Glutamatergic neuron (in vitro differentiated cells): ENCODE measurements at places on chromosomes 13 and 19. TPM values are rescaled to one million over a fixed set of nuclear protein-coding genes. Genes with fewer than 3 reads are reported as not detected.

Gene RNF113B
- not detected for total RNA-seq

Gene SOX1
- total RNA-seq = 0.76 TPM

Gene LHB
- total RNA-seq = not detected

Gene LILRA1
- total RNA-seq = not detected

Gene KLHL1
- not detected for total RNA-seq

Gene GSX1
- not detected for total RNA-seq

DNA sequence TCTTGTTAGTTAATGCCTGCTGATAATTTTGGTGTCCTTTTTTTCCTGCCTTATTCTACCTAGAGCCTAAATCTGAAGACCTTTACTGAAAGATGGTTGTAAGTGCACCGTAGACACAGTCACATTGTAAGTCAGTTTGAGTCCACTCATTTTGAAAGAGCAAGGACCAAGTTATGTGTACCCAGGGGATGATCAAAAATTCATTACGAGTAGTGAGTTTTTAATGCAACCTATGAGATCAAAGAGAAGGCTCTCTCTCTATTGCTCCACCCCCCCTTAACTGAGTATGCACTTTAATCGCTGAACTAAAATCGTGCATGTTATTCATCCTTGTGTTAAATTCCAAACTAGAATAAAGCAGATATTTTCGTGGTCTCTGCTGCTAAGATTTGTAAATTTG, 1.8 kb downstream of the RAP2A start:
- H3K27ac ChIP-seq = no peak overlapping the region
- no peaks in the 10 kb centered on the region for H3K36me3 ChIP-seq
- peaks cover 9% of the 10 kb centered on the region for H3K27me3 ChIP-seq
- H3K4me3 ChIP-seq = peak overlapping the region; percentile 99
- no peak for DNase-seq

DNA sequence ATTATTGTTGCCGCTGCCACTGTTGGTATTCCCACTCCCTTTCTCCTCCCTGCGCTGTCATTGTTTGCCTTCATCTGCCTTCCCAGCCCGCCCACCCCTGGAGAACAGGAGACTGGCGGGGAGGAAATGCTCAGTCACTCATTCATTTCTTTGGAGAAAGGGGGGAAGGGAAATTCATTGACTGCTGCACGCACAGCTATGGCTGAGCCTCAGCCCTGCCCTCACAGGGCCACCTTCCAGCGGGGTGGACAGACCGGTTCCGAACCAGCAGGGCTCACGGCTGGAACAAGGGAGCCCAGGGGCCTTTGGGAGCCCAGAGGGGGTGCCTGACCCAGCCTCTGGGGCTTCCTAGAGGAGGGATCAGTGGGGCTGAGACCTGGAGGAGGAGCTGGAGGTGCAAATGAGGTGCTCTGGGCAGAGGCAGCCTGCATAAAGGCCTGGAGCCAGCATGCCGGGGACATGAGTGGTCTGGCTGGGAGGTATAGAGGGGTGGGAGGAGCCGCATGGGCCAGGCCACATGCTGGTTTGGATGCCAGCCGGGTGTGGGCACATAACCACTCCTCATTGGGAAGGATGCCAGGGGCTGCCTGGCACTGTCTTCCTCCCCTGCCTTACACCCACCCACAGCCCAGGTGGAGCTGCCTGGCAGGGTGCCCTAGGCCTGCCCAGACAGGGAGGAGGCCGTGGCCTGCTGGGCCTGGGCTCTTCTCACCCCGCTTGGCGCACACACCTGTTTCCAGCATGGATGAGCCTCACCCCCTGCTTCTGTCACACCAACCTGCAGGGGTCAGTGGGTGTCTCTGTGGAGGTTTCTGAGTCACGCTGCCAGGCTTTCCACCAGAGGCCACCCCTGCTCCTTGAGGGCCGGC, 26.8 kb downstream of the PPP5C start:
- peak overlapping the region; percentile 43 for H3K27ac ChIP-seq
- peaks cover 17% of the 10 kb centered on the region for H3K4me1 ChIP-seq
- H3K36me3 ChIP-seq = no peaks in the 10 kb centered on the region
- no peak overlapping the region for H3K4me3 ChIP-seq

GRCh38 chr19:48271531-48272151, 1.8 kb downstream of the ZNF114 start:
- DNase-seq = peak; percentile 59
- H3K36me3 ChIP-seq = no peaks in the 10 kb centered on the region
- peak overlapping the region; percentile 98 for H3K4me3 ChIP-seq

DNA sequence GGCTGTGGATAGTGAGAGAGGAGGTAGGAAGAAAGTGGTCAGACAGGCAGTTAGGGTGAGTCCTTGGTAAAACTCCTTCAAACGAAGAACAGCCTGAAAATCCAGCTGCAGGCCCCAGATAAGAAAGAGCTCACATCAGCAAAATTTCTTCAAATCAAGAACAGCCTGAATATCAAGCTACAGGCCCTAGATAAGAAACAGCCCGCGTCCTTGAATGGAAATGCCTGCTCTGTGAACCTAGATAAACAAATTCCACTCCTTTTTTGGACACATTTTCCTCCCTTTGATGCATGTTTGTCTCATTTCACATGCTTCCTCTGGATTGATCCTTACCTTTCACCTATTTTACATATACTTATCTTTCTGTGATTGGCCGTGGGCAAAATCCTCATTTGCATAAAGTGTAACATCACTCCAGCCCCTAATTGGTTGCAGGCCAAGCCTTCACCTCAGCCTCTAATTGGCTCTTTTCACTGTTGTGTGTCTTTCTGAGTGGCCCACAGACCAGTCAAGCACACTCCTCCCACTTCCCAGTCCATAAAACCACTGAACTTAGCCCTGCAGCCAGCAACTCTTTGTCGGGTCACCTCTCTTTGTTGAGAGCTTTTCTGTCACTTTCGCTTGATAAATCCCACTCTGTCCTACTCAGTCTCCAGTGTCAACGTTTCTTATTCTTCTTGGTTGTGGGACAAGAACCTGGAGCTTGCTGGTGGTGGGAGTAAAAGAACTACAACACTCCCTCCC, 6.0 kb upstream of the SULT2A1 start:
- H3K36me3 ChIP-seq = no peaks in the 10 kb centered on the region
- no peak overlapping the region for H3K4me3 ChIP-seq
- no peaks in the 10 kb centered on the region for H3K4me1 ChIP-seq
- DNase-seq = no peak
- H3K27ac ChIP-seq = no peak overlapping the region

DNA sequence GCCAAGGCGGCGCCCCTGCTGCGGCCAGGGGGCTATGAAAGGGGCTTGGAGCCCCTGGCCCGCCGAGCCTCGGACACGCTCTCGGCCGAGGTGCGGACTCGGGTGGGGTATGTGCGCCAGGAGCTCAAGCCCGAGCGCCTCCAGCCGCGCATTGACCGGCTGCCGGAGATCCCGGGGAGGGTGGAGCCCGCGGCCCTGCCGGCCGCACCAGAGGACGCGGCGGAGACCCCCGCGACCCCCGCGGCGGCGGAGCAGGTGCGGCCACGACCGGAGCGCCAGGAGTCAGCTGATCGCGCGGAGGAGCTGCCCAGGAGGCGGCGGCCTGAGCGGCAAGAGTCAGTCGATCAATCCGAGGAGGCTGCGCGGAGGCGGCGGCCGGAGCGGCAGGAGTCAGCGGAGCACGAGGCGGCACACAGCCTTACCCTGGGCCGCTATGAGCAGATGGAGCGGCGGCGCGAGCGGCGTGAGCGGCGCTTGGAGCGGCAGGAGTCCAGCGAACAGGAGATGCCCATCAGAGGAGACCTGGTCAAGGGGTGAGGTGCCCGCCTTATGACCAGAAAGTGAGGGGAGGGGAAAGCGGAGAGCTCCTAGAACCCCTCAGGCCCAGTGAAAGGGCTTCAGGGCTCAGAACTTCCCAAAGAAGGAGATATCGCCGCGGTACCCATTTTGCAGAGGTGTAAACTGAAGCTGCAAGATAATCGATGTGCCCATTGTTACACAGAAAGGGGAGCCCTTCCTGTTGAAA, 8.8 kb upstream of the SHKBP1 start:
- H3K27me3 ChIP-seq = peaks cover 30% of the 10 kb centered on the region
- DNase-seq = peak; percentile 67
- peaks cover 5% of the 10 kb centered on the region for H3K36me3 ChIP-seq
- H3K4me1 ChIP-seq = peaks cover 20% of the 10 kb centered on the region

DNA sequence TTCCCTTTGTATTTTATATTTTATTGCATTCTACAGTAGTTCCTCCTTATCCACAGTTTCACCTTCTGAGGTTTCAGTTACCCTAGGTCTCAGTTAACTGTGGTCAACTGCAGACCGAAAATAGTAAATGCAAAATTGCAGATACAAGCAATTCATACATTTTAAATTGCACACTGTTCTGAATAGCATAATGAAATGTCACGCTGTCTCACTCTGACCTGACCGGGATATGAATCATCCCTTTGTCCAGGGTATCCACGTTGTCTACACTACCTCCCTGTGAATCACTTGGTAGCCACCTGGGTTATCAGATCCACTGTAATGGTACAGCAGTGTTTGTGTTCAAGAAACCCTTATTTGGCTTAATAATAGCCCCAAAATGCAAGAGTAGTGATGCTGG, 325.0 kb downstream of the DNAJC15 start:
- no peak for DNase-seq
- H3K4me3 ChIP-seq = no peak overlapping the region
- H3K27me3 ChIP-seq = peaks cover 2% of the 10 kb centered on the region
- H3K4me1 ChIP-seq = peaks cover 21% of the 10 kb centered on the region

DNA sequence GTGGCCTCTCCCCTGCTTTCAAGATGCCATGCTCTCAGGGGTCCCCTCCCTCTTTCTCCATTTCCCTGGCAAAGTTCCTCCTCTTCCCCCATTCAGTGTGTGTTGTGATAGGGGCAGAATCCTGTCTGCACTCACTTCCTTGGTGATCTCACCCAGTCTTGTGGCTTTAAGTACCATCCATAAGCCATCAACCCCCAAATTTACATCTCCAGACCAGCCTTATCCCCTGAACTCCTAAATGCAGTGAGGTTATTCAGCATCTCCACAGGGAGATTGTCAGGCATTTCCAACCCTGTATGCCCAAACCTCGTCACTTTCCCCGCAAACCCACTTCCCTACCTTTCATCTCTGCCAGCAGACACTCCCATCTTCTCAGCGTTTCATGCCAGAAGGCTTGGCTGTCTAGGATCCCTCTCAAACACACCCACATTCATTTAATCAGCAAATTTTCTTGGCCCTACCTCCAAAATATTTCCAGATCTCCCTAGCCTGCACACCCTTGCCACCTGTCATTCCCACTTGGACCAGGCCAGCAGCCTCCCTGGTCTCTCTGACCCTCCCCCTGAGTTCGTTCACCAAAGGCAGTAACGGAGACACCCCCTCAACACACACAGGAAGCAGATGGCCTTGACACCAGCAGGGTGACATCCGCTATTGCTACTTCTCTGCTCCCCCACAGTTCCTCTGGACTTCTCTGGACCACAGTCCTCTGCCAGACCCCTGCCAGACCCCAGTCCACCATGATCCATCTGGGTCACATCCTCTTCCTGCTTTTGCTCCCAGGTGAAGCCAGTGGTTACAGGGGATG, at the start of gene HCST:
Gene HCST, plus strand, starts transcription at position 676 of the 808 bp plus-strand sequence. Its CDS starts 65 bp downstream, at position 741.
- H3K27me3 ChIP-seq = peaks cover 8% of the 10 kb centered on the region
- H3K4me1 ChIP-seq = peaks cover 10% of the 10 kb centered on the region
- no peaks in the 10 kb centered on the region for H3K36me3 ChIP-seq
